ENCODE measurements at places on chromosomes 6 and 20. TPM values are rescaled to one million over a fixed set of nuclear protein-coding genes. Genes with fewer than 3 reads are reported as not detected.

- no peak for DNase-seq
These were observed 93.5 kb downstream of the CDC5L start for GRCh38 chr6:44481056-44481455.

DNA sequence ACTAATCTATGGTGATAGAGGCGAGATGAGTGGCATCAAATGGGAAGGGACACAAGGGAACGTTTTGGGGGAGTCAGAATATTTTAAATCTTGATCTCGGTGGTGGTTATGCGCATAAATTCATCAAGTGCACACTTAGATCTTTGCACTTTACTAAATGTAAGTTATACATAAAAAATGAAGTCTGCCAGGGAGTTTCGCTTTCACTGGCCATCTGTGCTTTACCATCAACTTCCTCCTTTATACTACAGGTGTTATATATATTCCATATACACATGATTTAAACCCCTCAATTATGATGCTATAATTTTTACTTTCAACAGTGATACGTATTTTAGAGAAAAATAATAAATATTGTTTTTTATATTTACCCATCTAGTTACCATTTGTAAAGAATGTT is 97.6 kb upstream of the AKIRIN2 start:
- no peak for DNase-seq

- DNase-seq, result no peak
These were observed 163.9 kb downstream of the IBTK start for GRCh38 chr6:82083646-82084045.

The ZC2HC1B gene
- not detected for total RNA-seq

The ZBTB46 gene
- total RNA-seq, result 3.4 TPM

The BPIFB1 gene
- total RNA-seq, result not detected
